CD4-positive, alpha-beta T cell treated with Interferon alpha-2 for 1 hour (primary cell): ENCODE measurements at places on chromosomes 12 and 14.

DNA sequence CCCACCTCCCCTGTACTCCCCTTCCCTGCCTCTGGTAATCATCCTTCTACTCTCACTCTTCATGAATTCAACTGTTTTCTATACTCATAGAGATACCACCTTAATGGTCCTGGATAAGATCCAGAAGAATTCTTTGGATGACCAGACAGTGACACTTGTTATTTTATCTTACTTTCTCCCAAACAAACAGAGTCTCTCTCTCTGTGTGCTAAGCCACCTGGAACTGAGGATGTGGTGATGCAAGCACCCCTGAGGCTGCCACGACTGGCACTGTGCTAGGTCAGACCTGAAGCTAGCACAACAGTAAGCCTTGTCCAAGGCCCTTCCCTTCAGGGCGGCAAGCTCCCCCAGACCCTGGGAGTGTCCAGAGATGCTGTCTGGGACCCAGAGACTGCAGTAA, 250.2 kb downstream of the C12orf50 start:
- DNase-seq: no peak

DNA sequence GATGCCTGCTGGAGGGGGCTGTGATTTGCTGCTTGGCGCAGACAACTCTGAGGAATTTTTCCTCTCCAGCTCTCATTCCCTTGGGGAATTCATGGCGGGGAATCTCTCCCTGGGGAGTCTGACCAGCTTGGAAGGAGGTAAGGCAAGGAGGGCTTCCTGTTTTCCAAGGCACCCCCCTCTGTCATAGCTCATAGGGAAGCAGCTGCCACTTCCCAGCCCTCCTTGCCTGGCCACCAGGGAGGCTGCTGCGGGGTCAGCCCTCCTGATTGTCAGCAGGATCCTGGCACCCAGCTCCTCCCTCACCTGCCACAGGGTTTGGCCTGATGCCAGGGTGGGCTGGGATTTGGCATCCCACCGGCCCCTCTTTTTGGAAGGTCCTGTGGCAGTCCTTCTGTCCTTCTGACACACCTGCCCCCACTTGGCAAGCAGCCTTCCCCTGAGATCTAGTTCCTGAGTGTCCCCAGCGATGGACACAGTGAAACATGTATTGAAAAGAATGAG, 74.9 kb downstream of the TSPAN9 start:
- DNase-seq: no peak

DNA sequence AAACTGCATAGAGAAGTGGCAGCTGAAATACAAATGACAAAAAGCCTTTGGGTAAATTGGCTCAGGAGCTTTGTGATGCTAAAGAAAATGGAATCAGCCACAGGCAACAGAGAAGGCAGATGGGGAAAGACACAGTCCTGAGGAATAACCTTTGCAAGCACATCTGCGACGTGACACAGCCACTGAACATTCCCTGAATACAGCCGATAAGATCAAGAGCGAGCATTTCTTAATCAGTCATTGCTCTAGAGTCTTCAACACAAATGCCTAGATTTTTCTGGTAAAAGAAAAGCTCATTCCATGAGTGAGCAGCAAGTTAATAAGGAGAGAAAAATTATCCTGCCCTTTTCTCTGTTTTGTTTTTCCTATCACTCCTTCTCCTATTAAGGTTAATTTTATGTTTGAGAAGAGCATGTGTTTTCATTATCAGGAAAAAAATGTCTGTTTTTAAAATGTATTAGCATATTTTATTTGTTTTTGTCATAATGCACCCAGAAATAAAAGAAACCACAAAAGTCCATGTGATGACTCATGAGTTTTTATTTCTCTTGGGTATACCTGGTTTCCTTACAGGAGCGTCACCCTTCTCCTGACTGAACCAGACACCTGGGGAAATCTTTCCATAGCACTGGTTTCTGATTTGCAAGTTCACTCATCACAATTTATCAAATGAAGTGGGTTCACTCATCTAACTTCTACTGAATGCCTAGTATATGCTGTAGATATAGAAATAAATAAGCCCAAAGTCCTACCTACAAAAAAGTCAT, 45.4 kb upstream of the PCED1B start:
- DNase-seq: no peak

DNA sequence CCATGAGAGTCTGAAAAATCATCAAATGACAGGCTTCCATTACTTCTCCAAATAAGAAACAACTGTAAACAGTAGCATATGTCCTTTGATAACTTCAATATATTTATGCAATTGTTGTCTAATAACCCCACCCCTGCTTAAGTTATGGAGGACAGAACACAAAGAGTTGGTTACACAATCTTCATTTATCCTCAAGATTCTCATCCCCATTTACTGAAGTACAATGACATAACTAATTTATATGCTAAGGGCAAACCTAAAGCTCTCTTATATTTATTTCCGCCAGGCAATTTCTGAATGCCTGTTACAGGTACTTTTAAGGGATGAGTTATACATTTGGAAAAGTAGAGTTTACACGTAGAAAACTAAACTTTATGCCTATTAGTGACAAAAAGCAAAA, 12.3 kb downstream of the SCAF11 start:
- DNase-seq: no peak

DNA sequence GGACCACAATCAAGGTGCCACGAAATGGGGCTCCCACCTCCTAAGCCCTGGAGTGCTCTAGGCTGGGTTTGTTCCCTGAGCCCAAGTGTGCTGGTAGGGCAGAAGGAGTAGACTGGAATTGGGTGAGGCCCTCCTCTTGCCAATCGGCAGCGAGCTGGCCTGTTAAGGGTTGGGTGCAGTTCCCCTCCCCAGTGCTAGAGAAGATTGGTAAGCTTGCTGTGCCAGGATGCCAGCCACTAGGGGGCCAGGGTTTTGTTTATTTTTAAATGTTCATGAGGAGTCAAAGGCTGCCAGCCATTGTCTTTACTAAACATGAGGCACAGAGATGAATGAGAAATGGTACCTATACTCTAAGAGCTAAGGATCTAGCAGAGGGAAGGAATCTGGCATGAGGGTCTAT, 79.7 kb downstream of the SPTB start:
- DNase-seq: no peak

DNA sequence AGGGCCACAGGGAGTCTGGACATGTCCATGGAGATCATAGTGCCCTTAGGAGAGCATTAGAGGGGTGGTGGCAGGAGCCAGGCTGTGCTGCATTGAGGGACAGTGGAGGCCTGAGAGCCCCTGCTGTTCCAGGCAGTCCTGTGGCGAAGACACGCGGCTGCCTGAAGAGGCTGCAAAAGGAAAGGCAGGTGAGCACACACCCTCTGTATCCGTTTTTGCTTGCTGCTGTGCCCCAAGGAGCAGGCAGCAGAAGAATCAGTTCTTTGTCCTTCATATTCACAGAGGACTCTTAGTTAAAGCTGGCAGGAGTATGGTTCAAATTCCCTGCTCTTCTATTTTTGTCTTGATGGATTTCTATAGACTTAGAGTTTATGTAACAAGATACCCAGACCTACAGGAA, 4.5 kb downstream of the SLC35E3 start:
- DNase-seq: no peak

- DNase-seq: no peak
Observed at GRCh38 chr12:43100231-43100630, 451.8 kb downstream of the ADAMTS20 start.

- DNase-seq: no peak
Observed at GRCh38 chr14:96081224-96081623, 42.1 kb downstream of the C14orf132 start.

GRCh38 chr12:96044017-96044942, 8.9 kb upstream of the LTA4H start:
- DNase-seq: no peak

GRCh38 chr12:113875691-113876090, 90.4 kb downstream of the RBM19 start:
- no peak for DNase-seq

GRCh38 chr12:64137117-64137516, 85.0 kb downstream of the KICS2 start:
- no peak for DNase-seq

DNA sequence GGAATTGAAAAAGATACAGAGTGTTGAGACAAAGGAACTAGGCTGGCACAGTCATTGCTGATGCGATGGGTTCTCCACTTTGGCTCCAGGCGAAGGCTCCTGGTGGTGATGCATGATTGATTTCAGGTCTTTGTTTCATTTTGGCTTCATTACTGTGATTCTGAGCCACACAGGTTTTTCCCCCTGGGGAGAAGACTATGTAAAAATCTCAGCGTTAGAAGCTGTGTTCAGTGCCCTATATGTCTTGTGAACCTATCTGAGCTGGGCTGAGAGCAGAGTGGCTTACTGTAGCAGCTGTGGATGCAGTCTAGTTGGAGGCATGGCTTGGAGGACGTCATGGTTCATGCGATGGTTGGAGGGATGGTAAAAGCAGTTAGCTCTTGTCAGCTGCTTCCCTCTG, 54.0 kb downstream of the GPATCH2L start:
- DNase-seq: no peak

DNA sequence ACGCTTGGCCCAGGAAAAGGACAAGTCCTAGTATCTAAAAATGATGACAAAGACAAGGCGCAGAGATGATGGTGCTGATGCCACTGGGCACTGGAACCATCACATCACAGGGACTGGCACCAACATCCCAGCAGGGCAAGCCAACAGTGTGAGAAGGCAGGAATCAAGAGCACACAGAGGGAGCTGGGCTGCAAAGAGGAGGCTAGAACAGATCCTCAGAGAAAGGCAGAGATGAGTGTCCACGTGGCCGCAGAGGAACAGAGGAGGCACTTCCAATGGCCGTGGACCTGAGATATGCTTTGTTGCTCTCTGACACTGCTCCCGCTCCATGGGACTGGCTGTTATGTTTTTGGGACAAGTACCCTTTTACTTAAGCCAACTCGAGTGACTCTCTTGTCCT, 17.9 kb downstream of the FOXN3 start:
- DNase-seq: no peak

GRCh38 chr12:79455286-79455685, 235.5 kb downstream of the PAWR start:
- DNase-seq: no peak
